ENCODE measurements at places on chromosomes 7 and 10.

DNA sequence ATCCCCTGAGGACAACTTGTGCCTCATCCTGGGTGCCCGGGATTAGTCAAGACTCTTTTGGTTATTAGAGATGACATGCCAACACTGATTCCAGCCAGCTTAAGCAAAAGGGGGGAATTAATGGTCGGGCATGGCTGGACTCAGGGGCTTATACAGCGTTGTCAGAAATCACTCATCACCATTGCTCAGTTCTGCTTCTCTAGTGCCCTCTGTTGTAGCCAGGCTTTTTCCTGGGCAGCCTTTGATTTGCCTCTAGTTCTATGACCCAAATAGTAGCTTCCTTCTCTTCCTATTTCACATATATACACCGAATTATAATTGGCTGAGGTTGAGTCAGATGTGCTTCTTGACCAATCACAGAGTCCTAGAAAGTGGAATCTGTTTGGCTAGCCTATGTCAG lies 192.0 kb upstream of the HABP2 start:
- no peak for DNase-seq

GRCh38 chr7:156461881-156462665 lies 178.5 kb upstream of the RNF32 start:
- DNase-seq, result no peak

DNA sequence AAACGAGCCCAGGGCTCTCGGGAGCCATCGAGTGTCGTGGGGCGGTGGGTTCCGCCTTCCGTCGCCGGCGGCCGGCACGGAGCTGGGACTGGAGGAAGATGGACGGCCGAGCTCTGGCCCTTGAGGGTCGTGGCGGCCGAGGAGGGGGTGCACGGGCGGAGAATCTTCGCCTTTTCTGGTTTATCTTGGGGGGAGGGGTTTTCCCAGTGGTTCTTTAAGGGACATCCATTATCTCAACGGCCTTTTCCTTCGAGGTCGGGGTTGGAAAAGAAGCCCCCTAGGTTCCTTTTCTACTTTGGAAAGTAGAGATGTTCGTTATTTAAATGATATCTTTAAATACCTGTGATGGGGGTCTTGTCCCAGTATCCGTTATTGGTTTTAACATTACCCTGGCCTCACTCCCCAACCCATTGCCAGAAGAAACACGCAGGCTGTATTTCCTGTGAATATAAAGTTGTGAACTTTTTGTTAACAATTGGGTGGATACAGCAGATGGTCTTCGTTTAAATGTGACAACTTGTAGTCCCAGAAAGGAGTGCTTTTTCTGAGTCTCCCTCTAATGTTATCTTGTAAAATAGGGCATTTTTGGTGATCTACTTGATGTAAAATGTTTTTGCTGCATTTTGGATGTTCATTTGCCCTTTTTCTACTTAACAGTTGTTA lies 765 bp downstream of the CCAR1 start:
- peak; percentile 37 for DNase-seq

DNA sequence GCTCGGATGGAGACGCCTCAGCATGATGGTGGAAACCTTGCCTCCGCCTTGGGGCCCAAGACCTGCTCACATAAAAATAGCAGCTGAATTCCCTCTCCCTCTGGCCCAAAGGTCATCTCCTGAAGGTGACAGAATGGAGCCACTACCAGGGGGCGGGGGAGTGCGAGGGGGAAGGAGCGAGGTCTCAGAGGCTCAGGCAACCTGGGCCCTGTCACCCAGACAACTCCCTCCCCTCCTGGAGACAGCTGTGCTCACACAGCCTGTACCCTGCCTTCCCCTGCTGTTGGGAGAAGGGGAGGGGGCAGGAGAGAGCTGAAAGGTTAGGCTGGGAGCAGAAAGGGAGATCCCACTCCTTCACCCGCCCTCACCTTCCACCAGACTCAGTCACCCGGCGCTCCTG lies 173.0 kb upstream of the RHEB start:
- DNase-seq, result no peak

- DNase-seq, result no peak
These were observed 1.3 kb downstream of the LIMK1 start for GRCh38 chr7:74084722-74085578.

DNA sequence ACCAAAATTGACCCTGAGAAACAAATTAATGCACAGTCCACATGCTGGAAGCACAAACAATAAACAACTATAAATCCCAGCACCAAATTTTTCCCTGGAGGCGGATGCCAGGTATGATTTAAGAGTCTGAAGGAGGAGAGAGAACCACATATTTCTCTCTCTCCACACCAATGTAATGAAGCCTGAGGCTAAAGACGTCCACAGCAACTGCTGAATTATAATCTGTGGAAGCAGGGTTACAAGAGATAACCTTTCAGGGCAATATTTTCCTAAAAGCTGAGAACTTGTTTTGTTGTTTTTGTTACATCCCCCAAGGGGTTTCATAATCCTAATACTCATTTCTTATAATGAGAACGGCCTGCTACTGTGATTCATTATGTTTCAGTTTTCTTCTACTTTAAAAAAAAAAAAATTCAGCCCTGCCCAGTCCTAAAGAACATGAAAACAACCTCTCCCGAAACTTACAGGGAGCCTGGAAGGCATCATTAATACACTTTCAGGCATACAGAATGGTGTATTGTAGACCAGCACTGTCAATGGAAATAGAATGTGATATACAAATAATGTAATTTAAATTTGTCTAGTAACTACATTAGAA lies 48.5 kb upstream of the ABLIM1 start:
- no peak for DNase-seq

DNA sequence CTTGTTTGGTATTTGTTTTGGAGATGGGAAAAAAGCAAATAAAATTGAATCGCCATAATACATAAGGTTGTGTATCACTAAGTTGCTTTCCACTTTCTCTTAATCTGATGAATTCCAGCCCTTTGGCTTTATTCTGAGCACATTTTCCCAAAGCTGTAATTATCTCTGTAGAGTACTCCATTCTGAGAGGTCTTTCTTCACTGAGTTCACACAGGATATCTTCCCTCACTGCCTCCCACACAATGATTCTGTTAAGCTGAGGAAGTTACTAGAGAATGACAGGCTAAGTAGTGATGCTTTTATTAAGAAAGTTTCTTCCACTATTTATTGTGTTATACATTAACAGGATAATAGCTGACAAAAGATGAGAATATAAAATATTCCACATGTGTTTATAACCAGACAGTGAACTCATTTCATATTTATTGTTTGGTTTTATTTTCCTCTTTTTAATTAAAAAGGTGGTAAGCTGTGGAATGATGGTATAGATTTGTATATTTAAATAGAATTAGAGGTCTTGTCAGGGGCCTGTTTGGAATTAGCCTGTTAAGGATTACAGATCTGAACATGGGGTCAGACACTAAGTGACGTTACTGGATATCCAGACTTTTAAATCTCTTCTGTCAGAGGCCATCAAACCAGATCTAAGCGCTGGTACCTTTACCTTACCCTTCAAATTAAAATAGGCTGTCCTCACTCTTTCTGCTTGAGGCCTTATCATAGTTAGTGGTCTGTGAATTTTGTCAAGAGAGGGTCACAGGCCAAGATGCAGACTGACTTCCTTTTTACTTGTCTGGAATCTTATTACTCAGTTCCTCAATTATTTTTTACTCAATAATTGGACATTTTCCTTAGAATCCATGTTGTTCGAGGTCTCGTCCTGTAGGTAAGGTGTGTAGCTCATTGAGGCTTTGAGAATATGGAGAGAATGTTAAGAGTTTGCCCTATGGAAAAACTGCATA lies 8.4 kb downstream of the PLXDC2 start:
- no peak for DNase-seq

DNA sequence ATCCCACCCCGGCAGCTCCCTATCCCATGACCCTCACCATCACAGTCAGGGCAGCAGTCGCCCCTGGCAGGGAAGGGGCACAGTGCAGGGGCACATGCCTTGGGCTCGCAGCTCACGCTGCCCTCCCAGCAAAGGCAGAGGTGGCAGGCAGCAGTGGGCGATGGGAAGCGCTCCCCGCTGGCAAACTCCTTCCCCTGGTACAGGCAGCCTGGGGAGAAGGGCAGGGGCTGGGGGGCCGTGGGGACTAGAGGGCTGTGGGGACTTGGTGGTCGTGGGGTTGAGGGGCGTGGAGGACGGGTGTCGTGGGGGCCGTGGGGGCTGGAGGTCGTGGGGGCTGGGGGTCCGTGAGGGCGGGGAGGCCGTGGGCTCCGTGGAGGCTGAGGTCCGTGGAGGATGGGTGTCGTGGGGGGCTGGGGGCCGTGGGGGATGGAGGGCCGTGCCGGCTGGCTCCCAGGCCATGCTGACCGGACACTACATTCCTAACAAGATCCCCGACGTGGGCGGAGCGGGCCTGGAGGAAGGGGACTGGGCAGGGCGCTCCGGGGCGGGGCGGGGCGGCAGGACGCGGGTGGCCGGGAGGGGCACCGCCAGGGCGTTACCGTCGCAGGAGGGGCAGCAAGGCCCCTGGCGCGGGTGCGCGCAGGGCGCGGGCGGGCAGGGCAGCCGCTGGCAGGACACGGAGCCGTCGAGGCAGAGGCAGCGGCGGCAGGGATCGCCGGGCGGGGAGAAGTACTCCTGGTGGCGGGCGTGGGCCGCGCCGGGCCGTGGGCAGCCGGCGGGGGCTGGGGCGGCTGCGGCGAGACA lies 20.0 kb downstream of the KCP start:
- DNase-seq, result peak; percentile 74

DNA sequence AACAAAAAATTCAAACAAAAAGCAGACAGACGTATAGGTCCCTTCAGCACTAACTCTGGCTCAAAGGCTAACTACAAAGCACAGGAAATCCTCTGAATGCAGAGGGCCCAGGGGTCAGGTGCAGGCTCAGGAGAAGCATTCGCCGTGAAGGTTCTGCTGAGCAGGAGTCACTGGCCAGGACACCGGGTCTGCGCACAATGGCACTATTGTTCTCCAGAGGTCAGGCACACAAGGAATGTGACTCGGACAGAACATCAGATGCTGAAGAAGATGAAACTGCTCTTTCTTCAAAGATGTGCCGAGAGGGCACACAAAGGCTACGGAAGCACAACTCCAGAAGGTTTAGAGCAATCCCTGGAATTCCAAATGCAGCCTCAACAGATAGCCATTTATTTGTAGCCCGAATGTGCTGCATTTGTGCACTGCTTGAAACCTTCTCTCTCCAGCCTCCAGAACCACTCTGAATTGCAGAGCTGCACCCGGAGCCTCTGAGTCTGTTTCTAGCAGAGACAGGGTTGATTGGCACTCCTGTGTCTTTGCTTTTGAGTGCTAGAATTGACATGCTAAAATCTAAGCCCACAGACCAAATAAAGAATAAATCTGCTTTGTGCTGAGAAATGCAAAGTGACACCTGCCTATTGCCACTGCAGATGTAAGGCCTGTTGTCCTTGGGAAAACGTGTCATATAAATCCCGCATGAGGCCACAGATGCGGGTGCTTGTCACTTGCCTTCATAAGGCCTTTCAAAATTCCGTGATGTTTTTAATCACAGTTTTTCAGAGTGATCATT lies 85.4 kb upstream of the AFAP1L2 start:
- peak; percentile 54 for DNase-seq

- DNase-seq, result peak; percentile 90
These were observed 31.7 kb upstream of the EPC1 start for GRCh38 chr10:32378363-32379317.

GRCh38 chr7:139720186-139720585 lies 57.6 kb downstream of the HIPK2 start:
- no peak for DNase-seq

GRCh38 chr10:122441961-122442360 lies 12.5 kb upstream of the ARMS2 start:
- DNase-seq, result no peak

- DNase-seq, result no peak
These were observed 156.2 kb downstream of the COBL start for GRCh38 chr7:51160411-51160810.

GRCh38 chr7:54839575-54840213 lies 80.7 kb upstream of the SEC61G start:
- peak; percentile 73 for DNase-seq

DNA sequence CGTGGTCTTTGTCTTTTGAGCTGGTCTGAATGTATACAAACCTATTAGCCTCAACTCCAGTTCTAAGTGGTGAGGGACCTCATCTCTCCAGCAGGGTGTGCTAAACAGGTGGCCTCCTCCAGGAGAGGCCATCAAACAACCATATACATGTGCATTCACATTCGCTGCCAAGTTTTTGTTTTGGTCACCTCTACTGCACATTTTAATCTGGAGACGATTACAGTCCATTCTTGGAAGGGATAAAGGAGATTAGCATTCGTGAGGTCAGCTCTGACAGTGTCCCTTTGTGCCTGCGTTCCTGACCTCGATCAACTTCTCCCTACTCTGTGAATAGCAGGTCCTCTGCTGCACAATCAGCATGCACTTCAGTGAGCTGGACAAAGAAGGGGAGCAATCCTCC lies 60.8 kb downstream of the RHOBTB1 start:
- peak; percentile 39 for DNase-seq

DNA sequence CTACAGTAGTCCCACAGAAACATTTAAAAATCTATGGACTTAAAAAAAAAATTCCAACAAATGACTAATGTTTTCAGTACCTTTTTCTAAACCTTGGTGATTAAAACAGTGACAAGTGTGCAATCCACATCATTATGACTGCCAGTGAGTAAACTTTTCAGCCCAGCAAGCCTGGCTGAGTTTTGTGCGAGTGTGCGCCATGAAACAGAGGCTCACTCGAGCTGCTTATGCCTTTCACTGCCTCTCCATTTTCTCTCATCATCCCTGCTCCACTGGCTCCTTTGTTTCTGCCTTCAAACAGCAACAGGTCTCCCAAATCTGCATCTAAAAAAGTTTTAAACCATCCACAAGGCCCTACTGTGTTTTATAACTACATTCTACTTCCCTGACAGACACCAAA lies 105.8 kb downstream of the USP6NL start:
- DNase-seq, result no peak

DNA sequence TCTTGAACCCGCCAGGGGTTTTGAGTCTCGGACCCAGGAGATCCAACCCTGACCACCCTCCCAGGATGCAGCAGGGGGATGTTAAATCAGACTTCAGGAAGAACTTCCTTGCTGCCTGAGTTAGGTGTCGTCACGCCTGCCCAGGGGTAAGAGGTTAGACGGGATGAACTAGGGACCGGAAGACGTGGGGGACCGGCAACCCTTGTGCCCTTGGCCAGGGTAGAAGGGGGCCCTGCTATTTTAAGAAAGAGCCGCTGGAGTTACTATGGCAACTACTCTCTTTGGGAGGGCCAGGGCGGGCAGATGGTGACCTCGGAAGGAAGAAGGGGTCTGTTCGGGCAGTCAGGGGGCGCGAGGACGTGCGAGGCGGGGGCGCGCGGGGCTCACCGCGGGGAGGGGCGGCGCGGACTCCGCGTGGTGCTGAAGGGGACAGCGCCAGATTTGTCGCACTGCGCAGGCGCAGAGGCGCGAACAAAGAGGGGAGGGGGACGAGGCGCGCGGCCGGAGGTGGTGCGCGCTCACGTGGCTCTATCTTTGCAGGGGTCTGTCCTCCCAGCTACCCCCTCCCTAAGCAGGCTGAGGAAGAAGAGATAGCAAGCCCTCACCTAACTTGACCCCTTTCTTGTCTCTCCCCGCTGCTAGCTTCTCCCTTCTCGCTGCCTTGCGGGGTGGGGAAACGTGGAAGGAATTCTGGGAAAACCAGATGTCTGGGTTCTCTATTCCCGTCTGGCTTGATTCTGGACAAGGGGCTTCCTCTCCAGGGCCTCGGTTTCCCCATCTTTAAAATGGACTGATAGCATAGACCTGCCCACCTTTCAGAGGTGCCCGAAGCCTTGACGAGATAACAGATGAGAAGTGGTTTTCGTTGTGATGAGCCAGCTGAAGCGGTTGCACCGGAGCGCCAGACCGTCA lies 940 bp upstream of the PSD start:
- peak; percentile 85 for DNase-seq
